T-cell (primary cell): ENCODE measurements at places on chromosomes 16 and 17. TPM values are rescaled to one million over a fixed set of nuclear protein-coding genes. Genes with fewer than 3 reads are reported as not detected.
A peak's percentile ranks its signal among the peaks of the same experiment; 100 is the strongest.

GRCh38 chr17:8892338-8892690 is 24.8 kb upstream of the PIK3R6 start:
- no peak for DNase-seq

DNA sequence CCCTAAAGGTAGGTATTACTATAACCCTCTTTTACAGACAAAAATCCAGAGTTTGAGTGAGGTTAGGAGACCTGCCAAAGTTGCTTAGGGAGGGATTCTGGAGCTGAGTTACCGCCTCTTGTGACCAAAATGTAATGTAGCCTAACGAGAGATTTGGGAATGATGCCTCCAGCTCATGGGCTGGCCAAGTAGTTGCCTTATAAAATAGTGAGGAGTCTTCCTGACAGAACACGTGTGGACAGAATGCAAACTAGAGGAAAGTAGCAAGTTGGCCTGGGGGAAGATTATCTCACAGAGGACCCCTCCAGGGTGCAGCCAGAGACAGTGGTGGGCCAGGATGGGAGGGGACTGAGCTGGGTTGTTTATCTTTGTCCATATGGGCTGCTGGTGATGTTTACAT is 543.7 kb upstream of the CDH11 start:
- no peak for DNase-seq

DNA sequence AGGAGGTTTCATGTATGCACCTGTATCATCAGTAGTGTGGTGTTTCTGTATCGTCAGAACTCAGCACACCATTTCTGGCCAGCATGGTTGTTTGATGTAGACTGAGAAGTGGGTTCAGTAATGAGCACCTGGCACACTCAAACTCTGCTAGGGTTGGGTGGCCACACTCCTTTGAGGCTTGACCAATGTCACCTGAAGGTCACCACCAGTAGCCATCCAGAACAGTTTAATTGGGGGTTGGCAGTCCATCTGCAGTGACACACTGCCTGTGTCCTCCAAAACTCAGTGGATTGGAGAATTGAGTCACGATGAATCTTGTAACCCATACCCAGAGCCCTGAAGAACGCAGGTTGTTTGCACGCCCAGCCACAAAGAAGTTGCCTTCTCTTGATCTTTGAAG is 86.8 kb upstream of the HSBP1 start:
- DNase-seq: no peak

Gene KRT33A
- not detected for total RNA-seq

- peak; percentile 84 for DNase-seq
These were observed 1.5 kb downstream of the COL1A1 start for GRCh38 chr17:50199803-50200456.

Gene SMYD4
- 42.7 TPM for total RNA-seq

GRCh38 chr17:42879596-42879985 is 21.0 kb upstream of the G6PC1 start:
- DNase-seq: no peak

Gene SSTR5
- total RNA-seq: not detected

DNA sequence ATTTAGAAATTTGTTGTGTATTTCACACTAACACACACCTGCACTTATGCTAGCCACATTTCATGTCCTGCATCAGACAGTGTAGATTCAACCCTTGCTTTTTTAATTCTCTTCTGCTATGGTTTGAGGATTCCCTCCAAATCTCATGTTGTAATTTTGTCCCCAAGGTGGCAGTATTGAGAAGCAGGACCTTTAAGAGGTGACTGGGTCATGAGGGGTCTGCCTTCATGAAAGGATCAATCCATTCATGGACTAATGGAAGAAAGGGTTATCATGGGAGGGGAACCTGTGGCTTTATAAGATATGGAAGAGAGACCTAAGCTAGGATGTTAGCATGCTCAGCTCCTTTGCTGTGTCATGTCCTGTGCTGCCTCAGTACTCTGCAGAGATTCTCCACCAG is 1032.2 kb downstream of the CDH11 start:
- DNase-seq: no peak

DNA sequence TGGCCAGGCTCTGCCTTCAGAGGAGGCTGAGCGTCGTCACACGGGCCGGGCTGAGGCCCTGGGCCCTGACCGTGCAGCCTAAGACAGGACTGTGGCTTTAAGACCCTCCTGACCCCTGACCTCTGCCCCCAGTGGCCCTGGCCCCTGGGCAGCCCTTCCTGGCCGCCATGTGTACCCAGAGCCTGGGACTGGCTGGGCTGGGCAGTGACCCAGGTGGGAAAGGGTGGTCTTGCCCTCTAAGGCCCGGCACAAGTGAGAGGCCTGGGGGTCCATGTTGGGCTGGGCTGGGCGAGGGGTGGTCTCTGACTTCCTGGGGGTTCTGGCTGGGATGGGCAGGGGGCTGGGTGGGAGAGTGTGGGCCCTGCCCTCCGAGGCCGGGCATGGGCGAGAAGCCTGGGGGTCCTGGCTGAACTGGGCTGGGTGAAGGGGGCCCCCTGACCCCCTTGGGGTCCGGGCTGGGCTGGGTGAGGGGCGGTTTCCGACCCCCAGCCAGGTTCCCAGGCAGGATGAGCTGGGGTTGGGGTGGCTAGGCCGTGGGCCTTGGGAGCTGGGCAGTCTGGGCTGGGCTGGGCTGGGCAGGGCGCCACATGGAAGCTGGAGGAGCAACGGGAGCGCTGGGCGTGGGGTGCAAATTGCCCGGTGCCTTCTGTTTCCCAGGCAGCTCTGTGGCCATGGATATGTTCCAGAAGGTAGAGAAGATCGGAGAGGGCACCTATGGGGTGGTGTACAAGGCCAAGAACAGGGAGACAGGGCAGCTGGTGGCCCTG is at the start of gene CDK3:
TSS of gene CDK3 (plus strand) at position 101 of the 767 bp plus-strand sequence. CDS start at position 672, 571 bp downstream.
- no peak for DNase-seq

DNA sequence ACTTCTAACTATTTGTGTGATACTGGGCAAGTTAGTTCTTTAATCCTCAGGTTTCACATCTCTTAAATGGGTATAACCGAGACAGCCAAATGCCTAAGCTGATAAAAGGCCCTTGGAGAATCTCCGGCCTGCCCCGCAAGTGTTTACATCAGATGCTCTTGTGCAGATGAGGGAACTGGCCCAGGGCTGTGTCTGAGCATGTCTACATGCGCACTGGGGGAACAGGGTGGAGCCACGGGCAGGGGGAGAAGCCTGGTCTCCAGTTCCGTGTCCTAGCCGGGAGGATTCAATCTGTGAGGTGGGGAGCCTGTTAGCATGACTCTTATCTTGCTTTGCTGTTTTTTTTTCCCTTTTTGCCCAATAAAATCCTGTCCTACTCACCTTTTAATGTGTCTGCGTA is 222.9 kb downstream of the CDH8 start:
- DNase-seq: no peak

DNA sequence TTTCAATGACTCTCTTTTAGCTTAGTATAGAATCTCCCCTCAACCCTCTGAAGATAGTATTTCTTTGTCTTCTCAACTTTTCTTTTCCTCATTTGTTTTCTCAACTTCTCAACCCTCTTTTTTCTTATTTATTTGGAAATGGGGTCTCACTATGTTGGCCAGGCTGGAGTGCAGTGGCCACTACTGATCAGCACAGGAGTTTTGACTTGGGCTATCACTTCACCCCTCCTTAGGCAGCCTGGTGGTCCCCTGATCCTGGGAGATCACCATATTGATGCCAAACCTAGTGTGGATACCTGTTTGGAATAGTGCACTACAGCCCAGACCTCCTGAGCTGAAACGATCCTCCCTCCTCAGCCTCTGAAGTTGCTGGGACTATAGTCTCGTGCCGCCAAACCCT is 79.8 kb downstream of the PITPNC1 start:
- no peak for DNase-seq

- no peak for DNase-seq
These were observed 74.8 kb downstream of the SLC39A11 start for GRCh38 chr17:73017658-73018057.

DNA sequence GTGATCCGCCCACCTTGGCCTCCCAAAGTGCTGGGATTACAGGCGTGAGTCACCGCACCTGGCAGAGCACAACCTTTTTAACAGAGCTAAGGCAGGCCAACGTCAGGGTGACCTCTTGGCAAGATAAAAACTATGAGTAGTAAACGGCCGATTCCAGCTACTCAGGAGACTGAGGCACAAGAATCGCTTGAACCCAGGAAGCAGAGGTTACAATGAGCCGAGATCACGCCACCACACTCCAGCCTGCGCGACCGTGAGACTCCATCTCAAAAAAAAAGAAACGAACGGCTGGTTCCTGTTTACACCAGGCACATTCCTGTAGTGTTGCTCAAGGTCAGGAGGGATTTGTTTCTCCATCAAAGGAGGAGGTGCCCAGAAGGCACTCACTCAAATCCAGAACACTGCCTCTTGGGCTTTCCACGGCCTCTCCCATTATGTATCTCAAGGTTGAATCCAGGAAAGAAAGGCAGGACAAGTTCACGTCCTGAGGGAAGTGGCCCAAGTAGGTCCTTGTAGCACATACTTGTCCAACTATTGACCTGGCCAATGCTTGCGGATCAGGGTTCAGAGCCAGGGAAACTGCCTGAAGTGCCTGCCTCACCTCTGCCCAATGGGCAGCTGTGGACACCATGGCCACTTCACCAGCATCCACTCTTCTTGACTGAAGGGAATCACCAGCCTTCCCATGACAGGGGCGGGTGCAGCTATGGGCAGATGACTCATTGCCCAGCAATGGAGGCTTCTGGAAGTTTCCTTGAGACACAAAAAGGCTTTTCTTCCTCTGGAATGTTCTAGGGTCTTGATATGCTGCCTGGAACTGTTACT is 13.5 kb downstream of the KNOP1 start:
- DNase-seq: no peak

- no peak for DNase-seq
These were observed 231.0 kb downstream of the CBLN1 start for GRCh38 chr16:49050607-49051006.

- no peak for DNase-seq
These were observed 65.4 kb downstream of the RBFOX3 start for GRCh38 chr17:79545251-79546005.

GRCh38 chr17:57422574-57423164 is 166.3 kb downstream of the MSI2 start:
- DNase-seq: no peak

DNA sequence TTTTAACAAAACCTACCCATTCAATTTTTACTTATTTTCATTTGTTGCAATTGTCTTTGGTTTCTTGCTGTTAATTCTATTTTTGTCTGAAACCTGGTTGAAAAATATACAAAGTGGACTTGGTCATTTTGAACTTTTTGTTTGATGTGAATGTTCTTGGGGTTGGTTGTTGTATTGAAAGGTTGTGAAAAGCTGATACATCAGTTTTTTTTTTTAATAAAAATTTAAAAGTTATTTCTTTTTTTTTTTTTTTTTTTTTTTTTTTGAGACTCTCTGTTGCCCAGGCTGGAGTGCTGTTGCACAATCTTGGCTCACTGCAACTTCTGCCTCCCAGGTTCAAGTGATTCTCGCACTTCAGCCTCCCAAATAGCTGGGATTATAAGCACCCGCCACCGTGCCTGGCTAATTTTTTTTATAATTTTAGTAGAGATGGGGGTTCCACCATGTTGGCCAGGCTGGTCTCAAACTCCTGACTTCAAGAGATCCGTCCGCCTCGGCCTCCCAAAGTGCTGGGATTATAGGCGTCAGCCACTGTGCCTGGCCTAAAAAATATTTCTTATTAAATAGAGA is 28.9 kb downstream of the WIPF2 start:
- no peak for DNase-seq

GRCh38 chr16:180681-181564 is 664 bp downstream of the HBQ1 start:
- DNase-seq: peak; percentile 75

Gene BTBD17
- not detected for total RNA-seq

DNA sequence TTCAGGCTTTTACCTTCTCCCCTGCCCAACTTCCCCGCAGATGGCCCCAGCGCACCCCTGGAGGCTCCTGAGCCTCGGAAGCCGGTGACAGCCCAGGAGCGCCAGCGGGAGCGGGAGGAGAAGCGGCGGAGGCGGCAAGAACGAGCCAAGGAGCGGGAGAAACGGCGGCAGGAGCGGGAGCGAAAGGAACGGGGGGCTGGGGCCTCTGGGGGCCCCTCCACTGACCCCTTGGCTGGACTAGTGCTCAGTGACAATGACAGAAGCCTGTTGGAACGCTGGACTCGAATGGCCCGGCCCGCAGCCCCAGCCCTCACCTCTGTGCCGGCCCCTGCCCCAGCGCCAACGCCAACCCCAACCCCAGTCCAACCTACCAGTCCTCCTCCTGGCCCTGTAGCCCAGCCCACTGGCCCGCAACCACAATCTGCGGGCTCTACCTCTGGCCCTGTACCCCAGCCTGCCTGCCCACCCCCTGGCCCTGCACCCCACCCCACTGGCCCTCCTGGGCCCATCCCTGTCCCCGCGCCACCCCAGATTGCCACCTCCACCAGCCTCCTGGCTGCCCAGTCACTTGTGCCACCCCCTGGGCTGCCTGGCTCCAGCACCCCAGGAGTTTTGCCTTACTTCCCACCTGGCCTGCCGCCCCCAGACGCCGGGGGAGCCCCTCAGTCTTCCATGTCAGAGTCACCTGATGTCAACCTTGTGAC is 3.6 kb downstream of the MAPK7 start:
- no peak for DNase-seq

GRCh38 chr17:58960068-58960467 is 146.6 kb downstream of the TRIM37 start:
- DNase-seq: no peak

DNA sequence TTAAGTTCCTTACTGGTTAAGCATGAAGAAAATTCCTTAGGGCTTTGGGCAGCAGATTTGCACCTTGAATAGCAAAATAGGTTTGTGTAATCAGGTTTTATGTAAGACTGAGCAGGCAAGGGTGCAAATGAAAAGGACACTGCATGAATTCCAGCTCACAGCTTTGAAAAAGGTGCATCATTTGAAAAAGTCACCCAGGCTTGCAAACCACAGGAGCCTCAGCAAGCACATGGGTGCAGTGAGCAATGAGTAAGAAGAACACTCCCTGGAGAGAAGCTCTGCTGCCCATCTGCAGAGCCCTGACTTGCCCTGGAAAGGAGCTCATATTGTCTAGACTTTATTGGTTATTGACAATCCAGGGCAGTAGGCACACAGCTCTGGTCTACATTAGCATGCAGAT is 165.6 kb upstream of the KCNJ16 start:
- no peak for DNase-seq

Gene ALOX15B
- not detected for total RNA-seq

DNA sequence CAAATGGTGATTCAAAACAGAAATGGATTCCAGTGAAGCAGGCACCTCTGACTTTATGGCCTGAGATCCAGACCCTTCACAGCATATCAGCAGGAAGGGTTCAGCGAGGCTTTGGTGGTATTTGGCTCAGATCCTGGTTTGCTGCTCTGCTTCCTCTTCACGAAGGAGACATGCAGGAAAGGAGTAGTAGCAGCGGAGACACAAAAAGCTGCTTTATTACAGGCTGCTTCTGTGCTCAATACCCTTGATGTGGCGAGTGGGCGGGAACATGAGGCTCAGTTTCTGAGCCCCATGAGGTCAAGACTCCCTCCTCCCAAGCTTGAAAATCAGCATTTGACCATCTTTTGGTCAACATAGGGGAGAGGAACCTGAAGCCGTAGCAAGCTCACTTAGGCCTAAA is 213.3 kb upstream of the AXIN2 start:
- DNase-seq: no peak

Gene CFAP97D1
- total RNA-seq: not detected
